ENCODE measurements at places on chromosomes 12 and 14. TPM values are rescaled to one million over a fixed set of nuclear protein-coding genes. Genes with fewer than 3 reads are reported as not detected.

- no peak for DNase-seq
Measured at GRCh38 chr12:45357539-45358417, 141.9 kb downstream of the ANO6 start.

DHRS2 gene
- not detected for polyA plus RNA-seq

DNA sequence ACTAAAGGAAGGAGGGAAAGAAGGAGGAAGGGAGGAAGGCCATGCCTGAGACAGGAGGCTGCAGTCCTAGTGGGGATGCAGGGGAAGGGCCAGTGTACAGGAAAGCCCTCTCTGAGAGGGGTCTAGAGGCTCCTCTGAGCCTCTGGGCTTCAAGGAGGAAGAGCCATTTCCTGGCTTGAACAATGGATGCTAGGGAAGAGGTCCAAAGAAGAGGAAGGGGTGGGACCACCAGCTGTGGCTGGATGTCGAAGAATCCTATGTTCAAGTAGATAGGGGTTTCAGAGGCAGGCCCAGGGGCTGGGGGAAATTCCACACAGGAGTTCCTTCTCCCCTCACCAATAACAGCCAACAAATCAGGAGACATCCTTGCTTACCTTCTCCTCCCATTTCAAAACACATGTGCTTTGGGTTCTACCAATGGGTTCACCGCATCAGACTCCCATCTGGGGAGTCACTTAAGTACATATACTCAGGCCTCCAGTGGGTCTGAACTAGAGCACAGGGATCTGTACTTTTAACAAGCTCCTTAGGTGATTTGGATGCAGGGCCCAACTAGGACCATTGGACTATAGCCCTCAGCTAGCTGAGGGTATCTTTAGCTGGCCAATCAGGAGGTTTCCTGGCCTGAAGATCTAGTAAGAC lies 32.4 kb downstream of the PRPF40B start:
- DNase-seq: no peak

DNA sequence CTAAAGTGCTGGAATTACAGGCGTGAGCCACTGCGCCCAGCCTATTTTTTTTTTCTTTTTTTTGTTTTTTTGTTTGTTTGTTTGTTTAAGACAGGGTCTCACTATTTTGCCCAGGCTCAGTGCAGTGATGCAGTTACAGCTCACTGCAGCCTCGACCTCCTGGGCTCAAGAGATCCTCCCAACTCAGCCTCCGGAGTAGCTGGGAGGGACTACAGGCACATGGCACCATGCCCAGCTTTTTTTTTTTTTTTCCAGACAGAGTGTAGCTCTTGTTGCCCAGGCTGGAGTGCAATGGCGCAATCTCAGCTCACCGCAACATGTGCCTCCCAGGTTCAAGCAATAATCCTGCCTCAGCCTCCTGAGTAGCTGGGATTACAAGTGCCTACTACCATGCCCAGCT lies 5.8 kb upstream of the ITFG2 start:
- no peak for DNase-seq

DNA sequence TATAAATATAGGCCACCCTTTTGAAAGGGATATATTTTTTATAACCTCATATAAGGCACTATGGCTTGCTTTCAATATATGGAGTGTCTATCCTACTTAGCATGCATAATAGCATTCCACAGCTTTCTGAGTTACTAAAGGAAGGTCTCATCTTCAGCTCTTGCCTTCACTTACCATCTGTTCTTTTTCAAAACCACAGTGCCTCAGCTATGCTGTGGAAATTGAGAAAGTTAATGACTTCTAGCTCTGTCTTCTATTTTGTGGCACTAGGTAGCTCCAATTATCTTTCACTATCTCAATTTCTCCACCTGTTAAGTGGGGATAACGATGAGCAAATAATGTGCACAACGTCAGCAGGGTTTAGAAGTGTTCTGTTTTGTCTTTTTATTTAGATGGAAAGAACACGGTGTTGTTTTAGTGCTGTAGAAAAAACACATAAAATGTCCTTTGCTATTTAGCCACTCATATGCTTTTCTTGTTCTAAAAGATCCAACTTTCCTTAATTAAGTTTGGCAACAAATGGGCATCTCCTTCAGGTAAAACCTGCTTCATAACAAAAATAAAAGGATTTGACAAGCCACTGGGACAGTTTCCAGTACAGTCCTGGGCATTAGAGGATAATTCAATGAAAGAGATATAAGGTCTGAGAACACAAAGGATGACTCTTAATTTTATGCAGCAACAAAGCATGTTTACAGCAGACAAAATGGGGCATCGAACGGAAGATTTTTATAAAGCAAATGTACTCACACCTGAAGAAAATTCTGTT lies 462.0 kb upstream of the SYT1 start:
- no peak for DNase-seq

PTCSC3 gene
- polyA plus RNA-seq: not detected

GRCh38 chr14:50002926-50003212 lies 110.0 kb downstream of the ARF6 start:
- DNase-seq: peak; percentile 2

- DNase-seq: no peak
Measured at GRCh38 chr12:110733089-110733715, 9.5 kb downstream of the PPP1CC start.

DNA sequence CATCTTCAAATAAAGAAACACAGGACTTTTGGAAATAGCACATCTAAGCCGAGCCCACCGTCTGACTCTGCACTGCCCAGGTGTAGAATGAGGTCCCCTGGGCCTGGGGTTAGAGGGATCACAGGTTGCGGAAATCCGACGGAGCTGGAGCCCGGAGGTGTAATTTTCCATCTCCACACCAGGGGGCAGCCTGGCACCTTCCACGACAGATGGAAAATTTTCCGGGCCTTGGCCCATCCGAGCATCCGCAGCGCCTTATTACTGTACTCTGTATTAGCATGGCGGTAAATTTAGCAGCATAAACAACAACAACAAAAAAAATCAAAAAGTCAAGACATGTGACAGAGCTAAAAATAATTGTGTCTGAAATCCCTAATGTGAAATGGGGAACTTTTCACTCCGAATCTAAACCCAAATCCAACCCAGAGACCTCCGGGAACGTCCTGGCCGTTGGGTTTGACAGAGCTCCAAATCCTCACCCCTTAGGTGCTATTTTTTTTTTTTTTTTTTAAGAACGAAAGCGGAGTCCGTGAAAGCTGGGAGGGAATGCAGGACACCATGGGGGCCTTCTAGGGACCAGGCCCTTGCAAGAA lies 93.9 kb downstream of the KSR2 start:
- peak; percentile 70 for DNase-seq

RNASE7 gene
- not detected for polyA plus RNA-seq

LMO3 gene
- polyA plus RNA-seq: not detected

DNA sequence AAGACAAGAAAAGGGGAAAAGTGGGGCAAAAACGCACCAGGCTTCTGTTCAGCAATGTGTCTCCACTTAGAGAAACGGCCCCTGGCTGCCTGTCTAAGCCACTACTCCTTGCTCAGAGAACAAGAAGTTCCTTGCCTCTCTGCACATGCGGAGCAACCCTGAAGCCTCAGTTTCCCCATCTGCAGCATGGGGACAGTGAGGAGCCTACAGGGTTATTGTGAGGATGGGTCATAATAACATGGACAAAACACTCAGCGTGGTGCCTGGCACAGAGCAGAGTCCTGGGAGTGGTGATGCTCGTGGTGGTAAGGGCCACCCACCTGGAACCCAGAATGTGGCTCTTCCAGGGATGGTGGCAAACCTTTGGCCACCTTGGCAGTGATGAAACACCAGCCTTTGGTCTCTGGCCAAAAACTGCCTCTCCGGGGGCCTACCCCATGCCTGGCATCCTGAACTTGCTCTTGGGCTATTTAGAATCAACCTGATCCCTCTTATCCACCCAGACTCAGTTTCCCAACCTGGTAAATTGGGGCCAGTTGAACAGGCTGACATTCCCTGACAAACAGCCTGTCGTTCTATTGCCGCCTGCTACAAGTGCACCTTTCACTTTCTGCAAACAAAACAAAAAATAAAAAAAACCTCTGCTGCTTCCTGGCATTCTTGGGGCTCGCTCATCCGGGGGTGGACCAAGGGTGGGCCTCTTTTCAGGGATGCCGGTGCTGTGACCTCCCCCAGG lies 56.5 kb upstream of the DLK1 start:
- no peak for DNase-seq

- no peak for DNase-seq
Measured at GRCh38 chr14:92258934-92259333, 64.0 kb upstream of the SLC24A4 start.

OR6C2 gene
- not detected for polyA plus RNA-seq

DNA sequence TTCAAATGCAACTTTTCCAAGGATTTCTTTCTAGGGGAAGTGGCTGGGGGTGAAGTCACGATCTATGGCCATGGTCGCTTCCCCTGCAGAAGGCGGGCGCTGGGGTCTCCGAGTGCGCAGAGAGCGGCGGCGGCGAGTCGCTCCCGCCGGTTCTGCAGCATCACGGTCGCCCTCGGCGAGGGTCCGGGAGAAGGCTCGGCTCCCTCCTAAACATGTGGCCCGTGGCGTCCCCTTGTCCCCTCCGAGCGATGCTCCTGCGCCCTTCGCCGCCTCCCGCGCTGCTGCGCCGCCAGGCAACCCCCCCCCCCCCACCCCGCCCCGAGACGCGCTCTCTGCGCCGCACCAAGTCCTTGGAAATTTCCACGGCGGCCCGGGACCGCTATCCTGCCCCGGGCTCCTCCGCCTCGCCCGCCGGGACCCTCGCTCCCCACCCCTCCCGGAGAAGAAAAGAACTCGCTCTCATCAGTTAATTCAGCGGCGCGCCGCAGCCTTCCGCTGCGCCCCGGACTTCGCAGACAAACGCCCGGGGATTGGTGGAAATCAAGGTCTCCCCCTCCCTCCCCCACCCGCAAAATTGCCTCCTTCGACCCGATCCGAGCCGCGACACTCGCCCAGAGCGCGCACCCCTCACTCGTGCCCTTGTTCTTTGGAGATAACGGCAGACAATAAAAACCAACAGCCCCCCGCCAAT lies at the start of gene ST8SIA1:
Gene ST8SIA1 (minus strand): TSS at position 298 of the 691 bp plus-strand sequence. CDS start 475 bp downstream, outside the sequence.
- peak; percentile 30 for DNase-seq

DNA sequence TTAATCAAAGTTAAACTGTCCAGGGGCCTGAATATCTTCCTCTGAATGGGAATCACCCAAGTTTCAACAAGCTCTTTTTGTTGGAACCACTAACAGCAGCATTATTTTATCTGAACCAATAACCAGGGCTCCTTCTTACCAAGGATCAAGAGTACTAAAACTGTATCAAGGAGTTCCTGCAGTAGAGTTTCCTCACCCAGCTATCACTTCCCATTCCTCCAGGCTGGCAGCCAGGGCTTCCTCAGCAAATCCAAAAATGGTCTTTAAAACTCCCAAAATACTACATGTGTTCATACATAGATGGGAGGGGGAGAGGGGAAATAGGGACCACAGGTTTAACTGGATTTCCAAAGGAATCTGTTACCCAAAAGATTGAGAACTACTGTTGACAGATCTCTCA lies 10.5 kb downstream of the FMNL3 start:
- no peak for DNase-seq

- DNase-seq: no peak
Measured at GRCh38 chr12:67370979-67371378, 101.8 kb downstream of the CAND1 start.

DNA sequence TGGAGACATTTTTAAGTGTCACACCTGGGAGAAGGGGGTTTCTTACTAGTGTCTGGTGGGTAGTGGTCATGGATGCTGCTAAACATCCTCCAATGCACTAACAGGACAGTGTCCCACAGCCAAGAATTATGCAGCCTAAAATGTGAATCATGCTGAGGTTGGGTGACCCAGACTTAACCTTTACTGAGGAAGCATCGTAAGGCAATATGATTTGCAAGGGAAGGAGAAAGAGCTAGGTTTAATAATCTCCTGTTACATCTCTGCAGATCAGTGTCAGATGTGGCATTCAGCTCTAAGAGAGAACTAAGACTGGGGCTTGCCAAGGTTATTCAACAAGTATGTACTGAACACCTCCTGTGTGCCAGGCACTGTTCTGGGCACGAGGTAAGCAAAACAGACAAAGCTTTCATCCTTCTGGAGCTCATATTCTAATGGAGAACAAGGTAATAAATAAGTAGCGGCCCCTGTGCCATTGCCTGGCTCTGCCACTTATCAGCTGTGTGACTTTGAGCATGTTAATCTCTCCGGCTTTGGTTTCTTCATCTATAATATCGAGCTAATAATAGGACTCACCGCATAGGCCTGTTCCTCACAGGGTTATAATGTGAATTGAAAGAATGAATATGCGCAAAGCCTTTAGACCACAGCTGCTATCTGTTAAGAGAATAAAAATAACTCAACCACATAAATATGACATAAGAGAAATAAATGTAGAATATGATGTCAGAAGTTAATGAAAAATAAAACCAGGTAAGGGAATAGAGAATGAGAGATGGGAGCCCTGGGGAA lies 13.5 kb upstream of the GOLGA5 start:
- no peak for DNase-seq

GNB3 gene
- polyA plus RNA-seq: not detected

DNA sequence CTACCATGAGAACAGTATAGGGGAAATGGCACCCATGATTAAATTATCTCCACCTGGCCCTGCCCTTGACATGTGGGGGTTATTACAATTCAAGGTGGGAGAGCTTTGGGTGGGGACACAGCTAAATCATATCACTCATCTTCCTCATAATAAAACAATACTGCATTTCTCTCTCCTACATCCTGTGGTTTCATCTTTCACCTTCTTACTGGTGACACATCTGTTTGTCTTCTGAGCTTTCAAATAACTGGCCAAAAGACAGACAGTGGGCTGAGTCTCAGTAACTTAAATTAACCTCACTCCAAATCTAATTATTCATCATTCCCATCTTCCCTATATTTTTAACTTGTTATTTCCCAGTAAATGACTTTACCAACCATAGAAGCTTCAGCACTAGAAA lies 729.7 kb upstream of the USP15 start:
- DNase-seq: no peak

SGPP1 gene
- polyA plus RNA-seq: 13.1 TPM

GRCh38 chr14:103749860-103750259 lies 34.2 kb downstream of the ZFYVE21 start:
- no peak for DNase-seq

ASPG gene
- not detected for polyA plus RNA-seq

DNA sequence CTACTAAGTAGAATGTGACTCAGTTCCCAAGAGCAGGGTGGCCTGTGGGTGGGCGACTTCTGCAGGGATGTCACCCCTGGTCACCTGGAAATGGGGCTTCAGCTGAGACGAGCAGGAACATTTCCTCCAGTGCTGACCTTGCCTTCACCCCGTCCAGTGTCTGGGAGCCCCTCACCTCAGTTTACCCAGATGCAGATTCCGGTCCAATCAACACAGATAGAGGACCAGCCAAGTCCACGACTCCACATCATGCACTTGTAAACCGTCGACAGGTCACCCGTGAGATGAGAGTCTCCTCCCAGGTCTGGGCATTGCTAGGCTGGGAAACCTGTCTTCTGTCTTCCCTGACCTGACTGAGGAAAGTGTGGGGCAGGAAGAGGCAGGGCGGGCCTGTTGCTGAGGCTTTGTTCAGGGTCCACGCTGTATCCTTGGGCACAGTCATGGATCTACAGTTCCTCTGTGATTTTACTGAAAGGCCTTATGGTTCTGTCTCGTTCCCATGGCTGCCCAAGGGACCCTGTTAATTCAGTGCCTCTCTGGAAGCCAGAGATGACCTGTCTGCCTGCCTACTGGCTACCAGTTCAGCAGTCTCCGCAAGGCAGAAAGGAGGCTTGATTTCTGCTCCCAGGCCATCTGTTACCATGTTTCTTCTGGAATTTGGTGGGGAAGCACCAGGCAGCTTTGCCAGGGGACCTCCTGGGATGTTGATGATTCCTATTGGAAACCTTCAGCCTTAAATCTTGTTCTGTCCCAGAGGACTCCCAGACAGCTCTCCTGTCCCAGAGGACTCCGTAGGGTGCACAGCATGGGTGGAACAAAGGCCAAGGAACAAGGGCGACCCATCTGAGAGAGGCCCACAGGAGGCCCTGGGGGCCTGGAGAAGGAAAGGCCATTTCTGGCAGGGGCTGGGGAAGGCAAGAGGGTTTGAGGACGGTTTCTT lies 288.5 kb upstream of the RTL1 start:
- DNase-seq: no peak

All from naive thymus-derived CD4-positive, alpha-beta T cell (primary cell).